Calu3 (cell line): ENCODE measurements at places on chromosomes 4 and X.
A peak's percentile ranks its signal among the peaks of the same experiment; 100 is the strongest.

- DNase-seq = no peak
Measured at GRCh38 chr4:170446782-170447181, 357.0 kb upstream of the AADAT start.

DNA sequence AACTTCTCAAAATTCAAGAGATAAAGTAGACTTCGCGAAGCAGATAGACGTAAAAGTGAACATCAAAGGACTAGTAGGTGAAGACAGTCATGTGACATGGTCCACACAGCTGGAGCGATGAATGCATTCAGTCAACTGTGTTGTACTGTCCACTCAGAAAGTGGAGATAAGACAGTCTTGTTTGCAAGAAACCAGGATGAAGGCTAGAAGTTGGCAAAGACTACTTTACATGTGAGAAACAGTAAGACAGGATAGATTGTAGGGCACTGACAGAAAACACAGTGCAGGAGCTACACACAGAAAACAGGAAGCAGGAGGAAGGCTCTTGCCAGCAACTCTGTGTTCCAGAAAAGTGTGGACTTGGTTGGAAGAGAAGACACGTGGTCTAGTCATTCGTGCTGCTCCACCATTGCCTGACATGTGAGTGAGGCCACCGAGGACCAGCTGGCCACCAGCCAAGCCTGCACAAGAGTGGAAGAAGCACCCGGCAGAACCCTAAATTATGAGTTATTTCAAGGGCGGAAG lies 78.9 kb downstream of the FAT1 start:
- no peak for DNase-seq

DNA sequence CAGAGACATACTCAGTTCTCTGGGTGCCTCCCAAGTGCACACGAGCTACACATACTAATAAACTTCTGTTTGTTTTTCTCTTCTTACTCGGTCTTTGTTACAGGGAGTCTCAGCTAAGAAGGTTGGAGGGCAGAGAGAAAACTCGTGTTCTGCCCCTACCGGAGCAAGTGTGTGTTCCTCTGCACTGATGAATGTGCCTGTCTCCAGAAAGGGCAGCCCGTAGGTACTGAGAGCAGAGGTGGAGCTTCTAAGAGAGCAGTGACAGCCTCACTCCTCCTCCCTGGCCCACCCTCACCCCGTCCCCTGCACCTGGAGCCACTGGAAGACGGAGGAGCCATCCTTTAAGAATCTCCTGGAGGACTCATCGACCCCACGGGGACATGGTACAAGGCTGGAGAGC lies 67.6 kb downstream of the MTNR1A start:
- DNase-seq = no peak

- no peak for DNase-seq
Measured at GRCh38 chr4:117249333-117249732, 164.0 kb upstream of the TRAM1L1 start.

GRCh38 chrX:95056901-95057300 lies 1382.9 kb downstream of the FAM133A start:
- no peak for DNase-seq

- peak; percentile 72 for DNase-seq
Measured at GRCh38 chr4:182925298-182925757, 8.1 kb upstream of the DCTD start.

DNA sequence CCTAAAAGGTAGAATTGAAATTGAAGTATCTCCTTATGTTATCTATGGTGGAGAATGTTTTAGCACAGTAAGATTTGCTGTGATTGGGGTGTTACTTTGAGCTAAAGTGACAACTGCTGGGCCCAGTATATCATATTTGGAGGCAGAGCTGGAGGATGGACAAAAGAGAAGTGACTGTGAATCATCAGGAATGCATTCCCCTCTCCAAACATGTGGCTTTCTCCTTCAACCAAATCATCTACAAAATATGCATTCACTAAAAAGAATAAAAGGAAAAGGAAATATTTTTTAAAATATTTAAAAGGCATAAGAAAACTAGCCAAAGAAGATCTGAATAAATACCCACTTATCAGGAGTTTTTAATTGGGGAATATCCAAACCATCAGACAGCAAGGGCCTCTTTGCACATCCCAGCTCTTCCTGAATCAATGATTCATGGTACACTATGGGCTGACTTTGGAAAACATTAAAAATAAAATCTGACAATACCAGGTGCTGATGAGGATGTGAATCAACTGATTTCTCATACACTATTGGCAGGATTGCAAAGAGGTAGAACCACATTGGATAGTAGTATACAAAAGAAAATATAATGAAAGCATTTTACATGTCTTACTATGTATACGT lies 671.7 kb upstream of the NR3C2 start:
- DNase-seq = no peak

- no peak for DNase-seq
Measured at GRCh38 chr4:125582302-125582701, 267.5 kb downstream of the FAT4 start.
